ENCODE measurements at places on chromosomes 12 and 14. TPM values are rescaled to one million over a fixed set of nuclear protein-coding genes. Genes with fewer than 3 reads are reported as not detected.

DNA sequence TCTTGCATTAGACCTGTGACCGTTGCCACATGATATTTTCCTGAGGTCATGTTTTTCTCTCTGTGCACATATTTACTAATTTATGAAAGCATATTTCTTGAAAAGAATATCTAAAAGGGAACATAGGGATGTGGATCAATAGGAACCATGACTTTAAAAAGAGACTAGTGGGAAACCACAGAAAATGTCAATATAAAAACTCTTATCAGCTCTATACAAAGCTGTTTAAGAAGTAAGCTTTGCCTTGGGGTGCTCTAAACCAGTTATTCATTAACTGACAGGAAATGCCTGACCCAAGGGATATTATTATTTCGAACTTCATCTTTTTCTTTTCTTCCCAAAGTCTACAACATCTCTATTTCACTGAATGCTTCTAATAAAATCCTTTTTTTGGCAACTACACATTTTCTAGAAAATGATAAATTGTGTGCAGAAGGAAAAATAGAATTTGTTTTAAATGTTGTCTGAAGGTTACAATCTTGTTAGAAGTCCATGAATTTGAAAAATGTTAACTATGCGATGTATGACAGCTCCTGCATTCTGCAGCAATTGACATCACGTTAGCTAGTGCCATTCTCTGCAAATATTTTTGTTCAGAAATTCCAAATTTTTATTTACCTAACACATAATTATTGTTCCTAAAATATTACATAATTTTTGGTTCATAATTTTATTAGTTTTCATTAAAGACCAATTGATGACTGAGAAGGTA, 345.0 kb downstream of the SLC16A7 start:
- peak; percentile 15 for DNase-seq

GRCh38 chr14:95683793-95684192, 2.4 kb upstream of the TCL1B start:
- no peak for DNase-seq

DNA sequence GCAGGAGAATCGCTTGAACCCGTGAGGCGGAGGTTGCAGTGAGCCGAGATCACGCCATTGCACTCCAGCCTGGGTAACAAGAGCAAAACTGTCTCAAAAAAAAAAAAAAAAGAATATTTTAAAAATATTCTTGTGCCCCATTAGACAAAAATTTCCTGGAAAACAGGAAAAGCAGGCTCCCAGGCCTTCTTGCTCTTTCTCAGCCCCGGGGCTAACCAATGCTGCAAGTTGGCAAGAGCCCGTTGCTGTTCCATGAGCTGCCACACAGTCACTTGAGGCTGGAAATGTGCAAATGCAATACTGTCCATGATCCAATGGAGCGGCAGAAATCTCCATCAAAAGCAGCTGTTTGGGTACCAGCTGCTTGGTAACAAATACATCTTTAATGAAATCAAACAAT, 994.7 kb downstream of the VRK1 start:
- no peak for DNase-seq

DNA sequence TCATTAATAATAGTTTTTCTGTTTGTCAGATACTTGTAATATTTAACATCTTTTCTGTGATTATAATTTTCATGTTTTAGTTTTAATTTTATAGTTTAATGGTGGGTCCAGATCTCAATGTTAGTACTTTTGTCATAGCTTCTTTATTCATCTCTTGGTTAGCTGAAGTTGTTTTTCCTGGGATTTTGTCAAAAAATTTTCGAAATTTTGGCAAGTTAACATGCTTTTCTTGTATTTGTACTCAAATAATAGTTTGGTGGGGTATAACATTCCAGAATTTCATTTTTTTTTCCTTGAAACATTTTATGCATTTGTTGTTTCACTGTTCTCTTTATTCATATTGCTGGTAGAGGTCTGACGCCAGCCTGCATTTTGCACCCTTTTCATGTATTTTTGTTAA, 45.5 kb downstream of the KTN1 start:
- no peak for DNase-seq

DNA sequence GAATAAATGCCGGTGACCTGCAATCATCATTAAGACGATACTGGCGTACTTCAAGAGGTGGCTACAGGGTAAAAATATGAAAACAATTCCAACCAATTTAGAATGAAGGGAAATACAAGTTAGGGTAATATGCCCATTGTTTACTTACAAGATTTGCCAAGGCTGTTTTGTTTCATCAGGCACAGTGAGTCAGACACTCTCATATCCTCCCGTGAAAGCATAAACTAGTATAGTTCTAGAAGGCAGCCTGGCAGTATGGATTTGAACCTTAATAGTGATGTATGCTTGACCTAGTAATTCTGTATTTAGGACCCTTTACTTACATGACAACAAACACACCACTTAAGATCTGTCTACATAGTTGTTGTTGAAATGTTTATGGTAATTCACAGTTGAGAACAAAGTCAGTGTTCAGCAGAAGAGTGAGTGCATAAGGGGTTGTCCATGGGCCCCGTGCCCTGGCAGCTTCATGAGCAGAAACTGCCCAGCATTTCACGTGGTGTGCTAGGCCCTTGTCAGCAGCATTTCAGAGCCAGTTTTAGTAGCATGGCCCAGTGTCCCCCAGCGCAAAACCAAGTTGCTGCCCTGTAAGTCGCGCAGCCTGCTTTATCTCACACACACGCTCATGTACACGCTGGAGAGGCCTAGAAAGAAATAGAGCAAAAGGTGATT, 80.8 kb downstream of the EP400 start:
- DNase-seq, result no peak

DNA sequence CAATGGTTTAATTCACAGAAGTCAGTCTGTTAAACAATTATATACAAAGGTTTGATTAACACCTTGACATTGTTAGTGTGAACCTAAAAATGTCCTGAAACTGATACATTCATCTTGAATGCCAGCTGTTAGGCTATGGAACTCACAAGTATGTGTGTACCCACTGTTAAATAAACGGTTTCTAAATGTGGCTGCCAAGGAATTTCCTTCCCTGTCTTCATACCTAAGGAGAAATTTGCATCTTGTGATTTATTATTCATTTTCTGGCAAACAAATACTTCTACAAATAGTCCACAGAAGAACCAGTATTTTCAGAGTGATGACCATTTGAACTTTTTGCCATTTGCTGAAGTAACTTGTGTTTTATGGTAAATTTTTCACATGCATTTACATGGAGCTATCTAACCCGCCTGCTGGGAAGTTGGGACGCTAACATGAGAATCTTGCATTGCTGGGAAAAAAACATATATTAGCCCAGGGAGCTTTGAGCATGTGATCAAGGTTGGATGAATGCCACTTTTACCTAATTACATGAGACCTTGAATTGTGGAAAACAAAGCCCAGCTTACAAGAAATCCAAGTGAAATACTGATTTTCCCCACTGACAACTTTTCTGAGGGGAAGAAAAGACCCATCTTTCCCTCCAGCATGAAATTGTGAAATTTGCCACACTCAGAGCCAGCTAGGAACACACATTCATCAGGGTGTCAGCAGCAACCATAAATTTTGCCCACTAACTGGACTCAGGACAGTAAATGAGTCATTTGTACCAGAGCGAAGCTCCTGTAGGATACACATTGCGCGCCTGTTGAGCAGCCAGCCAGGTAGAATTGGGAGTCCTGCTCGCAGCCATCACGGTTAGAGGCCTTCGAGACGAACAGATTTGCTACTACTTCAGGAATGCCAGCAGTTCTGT, 118.0 kb downstream of the KICS2 start:
- DNase-seq, result peak; percentile 83

DNA sequence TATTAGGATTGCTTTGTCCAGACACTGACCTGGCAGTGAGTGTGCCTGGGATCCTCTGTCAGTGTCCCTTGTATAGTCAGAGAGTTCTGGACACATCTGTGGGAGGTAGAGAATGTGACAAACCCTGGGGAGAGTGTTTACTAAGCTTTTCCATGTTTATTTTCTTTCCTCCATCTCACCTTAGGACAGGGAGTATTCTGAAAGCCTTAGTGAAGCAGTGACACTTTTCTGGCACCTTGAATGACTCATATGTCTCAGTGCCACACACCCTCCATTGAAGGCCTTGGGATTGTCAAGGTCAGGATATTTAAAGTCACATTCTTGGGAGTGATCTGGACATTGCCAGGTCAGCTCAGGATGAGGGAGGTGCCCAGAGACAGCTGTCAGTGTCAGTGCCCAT, 34.9 kb upstream of the CTDSP2 start:
- DNase-seq, result no peak

DNA sequence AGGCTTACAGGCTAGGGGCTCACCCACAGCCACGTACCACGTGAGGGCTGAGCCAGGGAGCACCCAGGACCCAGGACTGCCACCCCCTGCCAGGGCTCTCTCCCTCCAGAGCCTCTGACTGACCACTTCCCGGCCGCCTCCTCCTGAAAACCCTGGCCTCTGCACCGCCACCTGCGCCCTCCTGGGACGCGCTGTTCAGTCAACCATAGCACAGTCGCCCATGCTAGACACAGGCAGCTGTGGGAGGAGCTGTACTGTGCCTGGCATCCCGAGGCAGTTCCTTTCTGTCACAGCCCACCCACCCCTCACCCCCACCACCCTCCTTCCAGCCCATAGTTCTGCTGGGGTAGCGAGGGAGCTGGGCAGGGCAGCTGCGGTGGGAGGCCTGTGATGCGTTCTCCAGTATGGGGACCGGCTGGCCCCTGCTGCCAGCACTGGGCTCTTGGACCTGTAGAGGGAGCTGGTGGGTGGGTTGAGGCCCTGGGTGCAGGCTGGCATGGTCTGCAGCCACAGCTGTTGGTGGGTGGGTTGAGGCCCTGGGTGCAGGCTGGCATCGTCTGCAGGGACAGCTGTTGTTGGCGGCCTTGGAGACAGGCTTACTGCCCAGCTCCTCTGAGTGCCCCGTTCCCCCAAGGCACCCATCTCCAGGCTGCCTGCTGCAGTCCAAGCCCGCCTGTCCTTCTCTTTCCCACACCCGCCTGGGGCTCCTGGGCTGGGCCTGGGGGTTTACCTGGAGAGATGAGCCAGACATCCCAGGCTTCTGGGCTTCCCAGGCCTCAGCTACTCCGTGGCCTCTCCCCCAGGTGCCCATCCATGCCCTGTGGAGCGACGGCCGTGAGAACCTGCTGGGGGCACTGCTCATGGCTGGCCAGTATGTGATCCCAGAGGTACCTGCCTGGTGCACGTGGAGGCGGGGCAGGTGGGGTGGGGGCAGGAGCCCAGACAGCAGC, 11.5 kb downstream of the ASPG start:
- no peak for DNase-seq

- no peak for DNase-seq
Measured at GRCh38 chr12:132661972-132662371, 25.2 kb downstream of the POLE start.

GRCh38 chr14:54229136-54229535, 167.7 kb upstream of the CDKN3 start:
- no peak for DNase-seq

GRCh38 chr12:21551841-21552465, 25.9 kb downstream of the SPX start:
- DNase-seq, result no peak

DNA sequence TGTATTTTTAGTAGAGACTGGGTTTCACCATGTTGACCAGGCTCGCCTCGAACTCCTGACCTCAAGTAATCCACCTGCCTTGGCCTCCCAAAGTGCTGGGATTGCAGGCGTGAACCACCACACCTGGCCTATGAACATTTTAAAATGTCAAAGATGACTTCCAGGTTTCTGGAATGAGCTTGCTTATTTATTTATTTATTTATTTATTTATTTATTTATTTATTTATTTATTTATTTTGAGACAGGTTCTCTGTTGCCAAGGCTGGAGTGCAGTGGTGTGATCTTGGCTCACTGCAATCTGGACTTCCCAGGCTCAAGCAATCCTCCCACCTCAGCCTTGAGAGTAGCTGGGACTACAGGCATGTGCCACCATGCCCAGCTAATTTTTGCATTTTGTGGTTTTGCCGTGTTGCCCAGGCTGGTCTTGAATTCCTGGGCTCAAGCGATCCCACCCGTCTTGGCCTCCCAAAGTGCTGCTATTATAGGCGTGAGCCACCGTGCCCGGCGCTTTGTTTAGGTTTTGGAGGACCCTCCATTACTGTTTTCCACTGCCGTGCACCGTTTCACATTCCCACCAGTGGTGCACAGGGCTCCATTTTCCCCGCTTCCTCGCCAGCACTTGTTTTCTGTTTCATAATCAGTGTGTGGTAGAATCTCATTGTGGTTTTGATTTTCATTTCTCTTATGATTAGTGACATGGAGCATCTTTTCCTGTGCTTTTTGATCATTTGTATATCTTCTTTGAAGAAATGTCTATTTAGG, 6.4 kb upstream of the CFAP251 start:
- no peak for DNase-seq

DNA sequence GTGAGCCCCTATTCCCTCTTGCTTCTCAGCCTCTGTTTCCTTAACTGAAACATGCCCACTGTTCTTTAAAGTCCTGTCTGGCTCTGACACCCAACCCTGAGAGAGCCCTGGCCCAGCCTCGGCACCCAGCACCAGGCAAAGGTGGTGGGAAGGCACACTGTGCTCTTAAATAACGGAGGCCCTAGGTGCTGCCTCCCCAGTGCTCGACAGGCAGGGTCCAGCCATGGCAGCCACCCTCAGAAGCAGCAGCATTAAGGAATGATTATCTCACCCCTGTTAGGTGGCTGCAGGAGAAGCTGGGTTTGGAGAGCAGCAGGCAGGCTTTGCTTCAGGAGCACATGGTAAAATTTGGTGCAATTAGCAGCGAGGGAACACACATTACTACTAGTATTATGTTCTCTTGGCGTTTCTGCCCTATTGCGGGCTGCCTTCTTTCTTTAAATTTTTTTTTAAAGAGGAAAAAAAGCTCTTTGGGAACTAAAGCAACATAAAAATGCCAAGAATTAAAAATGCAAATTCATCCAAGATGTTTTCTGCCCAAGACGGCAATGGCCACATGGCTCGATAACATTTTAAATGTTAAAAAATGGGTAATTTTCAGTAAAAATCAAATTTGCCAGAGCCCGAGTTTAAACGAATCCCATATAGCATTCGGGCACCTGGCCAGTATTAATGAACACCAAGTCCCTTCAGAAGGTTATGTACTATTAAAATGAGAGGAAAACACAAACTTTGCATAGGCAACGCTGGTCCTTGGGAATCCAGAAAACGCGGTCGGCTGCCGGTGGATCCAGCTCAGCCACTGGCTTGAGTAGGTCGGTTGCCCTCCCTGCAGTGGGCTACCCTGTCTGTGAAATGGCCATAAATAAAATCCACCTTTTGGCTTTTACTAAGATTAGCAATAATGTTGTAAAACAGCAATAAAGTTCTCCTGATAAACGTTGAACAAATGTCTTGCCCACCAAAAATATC, 152.2 kb downstream of the BCL11B start:
- no peak for DNase-seq

GRCh38 chr14:64196814-64197411, 97.3 kb downstream of the ESR2 start:
- peak; percentile 22 for DNase-seq

GRCh38 chr12:11753150-11753499, 103.7 kb downstream of the ETV6 start:
- no peak for DNase-seq

Gene FOXJ2
- total RNA-seq, result 4.5 TPM

Gene MYL2
- total RNA-seq, result 1.4 TPM

Gene NPFF
- total RNA-seq, result not detected

Gene MVK
- total RNA-seq, result 30.2 TPM

Gene MANSC4
- total RNA-seq, result not detected

Gene IFNG-AS1
- total RNA-seq, result not detected

All from A172 (cell line).